ENCODE measurements at places on chromosomes 5 and 9. TPM values are rescaled to one million over a fixed set of nuclear protein-coding genes. Genes with fewer than 3 reads are reported as not detected.
A peak's percentile ranks its signal among the peaks of the same experiment; 100 is the strongest.

Gene ARHGEF39
- 12.6 TPM for total RNA-seq

Gene BTNL9
- not detected for total RNA-seq

Gene MATR3
- 293 TPM for total RNA-seq

Gene PCDHB16
- 6.3 TPM for total RNA-seq

Gene MSX2
- 104 TPM for total RNA-seq

Gene SYNPO
- total RNA-seq, result 2.7 TPM

Gene NTRK2
- total RNA-seq, result 2.5 TPM

Gene PKD2L2
- total RNA-seq, result not detected

Gene DCAF12
- 31.7 TPM for total RNA-seq

Gene IFNA21
- total RNA-seq, result not detected

Gene PCDHGB1
- total RNA-seq, result 1.8 TPM

GRCh38 chr9:97666907-97667686, 30.0 kb downstream of the XPA start:
- no peak for DNase-seq

GRCh38 chr9:38298503-38298902, 94.0 kb upstream of the ALDH1B1 start:
- no peak for DNase-seq

- no peak for DNase-seq
Measured at GRCh38 chr9:116791326-116791725, 104.2 kb downstream of the TRIM32 start.

DNA sequence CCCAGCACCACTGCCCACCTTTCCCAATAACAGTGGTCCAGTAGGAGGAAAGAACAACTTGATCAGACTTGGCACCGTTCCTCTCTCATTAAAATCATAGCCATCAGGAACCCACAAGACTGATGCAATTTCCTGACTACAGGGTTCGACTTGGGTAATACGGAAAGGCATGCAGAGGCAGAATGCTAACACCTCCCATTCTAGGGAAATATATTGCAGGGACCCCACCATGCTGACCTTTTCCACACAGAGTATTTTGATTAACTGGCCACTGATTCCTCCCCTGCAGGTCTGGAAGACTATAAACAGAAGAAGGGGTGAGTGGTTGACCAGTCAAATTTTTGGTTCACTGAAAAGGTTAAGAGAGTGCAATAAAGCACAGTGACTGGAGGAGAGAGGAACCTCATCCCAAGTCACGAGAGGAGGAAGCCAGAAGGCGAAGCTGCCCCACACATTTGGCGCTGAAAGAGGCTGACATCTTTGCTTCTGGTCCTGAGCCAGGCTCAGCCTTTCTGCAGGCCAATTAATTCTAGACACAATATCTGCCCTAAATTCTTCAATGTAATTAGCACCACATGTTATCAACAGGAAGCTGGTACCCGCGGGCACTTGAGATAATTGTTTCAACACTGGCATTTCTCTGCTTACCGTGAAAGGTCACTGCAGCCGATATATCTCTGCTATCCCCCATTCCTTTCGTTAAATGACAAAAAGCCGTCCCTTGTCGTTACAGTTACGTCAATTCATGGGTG, 64.7 kb upstream of the SPOCK1 start:
- DNase-seq, result no peak

DNA sequence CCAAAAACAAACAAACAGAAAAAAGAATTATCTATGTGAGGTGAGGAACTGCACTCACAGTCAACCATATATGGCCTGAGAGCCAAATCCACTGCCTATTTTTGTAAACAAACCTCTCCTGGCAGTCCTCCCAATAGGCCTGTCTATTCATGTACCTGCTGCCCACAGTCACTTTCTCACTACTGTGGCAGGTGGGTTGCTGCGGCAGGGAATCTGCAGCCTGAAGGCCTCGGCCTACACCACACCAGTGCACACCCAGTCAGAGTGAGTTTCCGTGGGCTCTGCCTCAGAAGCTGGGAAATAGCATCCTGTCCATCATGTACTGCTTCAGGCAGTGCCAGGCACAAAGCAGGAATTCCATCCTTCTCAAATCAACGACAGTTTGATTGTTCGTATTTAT, 82.3 kb downstream of the SPTLC1 start:
- no peak for DNase-seq

DNA sequence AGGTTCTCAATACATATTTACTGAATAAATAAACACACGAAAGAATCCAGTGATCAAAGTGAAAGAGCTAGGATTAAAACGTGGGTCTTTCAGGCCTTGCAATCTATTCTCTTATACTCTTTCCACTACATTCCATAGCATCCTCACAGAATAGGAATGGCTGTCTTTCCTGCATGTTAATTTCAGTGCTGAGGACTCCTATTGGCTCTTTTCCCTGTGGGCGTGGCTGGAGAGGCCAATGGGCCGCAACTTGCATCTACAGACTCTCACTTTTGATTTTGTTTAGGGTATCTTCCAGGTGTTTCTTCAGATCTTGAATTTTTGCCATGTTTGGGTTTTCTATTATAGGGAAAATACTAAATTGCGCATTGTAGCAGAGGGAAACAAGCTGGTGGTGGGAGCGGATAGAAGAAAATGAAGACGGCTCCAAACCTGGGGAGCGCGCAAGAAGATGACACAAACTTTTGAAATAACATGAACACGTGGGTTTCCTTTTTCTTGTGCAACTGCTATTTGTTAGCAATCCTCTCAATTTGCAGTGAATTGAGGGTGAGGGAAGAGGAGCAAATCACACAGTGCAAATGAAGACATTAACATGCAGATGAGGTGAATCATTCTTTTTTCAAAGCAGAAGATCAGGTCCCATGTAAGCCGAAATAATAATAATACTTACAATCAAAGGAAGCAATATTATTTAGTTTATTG, 93.9 kb downstream of the GCNT1 start:
- no peak for DNase-seq

GRCh38 chr5:82325155-82325554, 47.0 kb upstream of the RPS23 start:
- DNase-seq, result no peak

- DNase-seq, result peak; percentile 90
Measured at GRCh38 chr5:132260714-132261551, 3.4 kb downstream of the PDLIM4 start.

- DNase-seq, result no peak
Measured at GRCh38 chr9:135816651-135816970, 90.7 kb downstream of the CAMSAP1 start.

DNA sequence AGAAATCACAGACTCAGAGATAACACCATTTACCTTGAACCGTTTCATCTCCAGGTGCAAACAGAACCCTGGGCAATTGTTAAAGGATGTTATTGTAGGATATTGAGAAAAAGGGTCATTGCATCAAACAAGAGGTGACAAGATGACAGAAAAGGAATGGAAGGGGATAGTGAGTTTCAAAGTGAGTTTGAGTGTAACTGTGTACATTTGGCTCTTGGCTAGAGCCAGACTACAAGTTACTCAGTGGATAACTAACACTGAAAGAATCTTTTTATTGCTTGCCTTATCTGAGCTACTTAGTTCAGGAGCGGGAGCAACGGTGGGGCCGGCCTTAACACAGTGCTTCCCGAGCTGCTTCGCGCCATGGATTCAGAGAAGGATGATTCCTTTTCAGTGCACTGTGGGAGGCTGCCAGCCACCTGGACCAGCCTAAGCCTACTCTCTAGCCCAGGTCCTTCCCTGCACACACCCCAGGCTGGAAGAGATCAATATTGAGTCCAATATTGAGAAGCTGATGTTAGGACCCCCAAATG, 193.4 kb downstream of the ATPSCKMT start:
- DNase-seq, result no peak

GRCh38 chr9:107375651-107376369, 92.7 kb downstream of the RAD23B start:
- DNase-seq, result peak; percentile 84

DNA sequence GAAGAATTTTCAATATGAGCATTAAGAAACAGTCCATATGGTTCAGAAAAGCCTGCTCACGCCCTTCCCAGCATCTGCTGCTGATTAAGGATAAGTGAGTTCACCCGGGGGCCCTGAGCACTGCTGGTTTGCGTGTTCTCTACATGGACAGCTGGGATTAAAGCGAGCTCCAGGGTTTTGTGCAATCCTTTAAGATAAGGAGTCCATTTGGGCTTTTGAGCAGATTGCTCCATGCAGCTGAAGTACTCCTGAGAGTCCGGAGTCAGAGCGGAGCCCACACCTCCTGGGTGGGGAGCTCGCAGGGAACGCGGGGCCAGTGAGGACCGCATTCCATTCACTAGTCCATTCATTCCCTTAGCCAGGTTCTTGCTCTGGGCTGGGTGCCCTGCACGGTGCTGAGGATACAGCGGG, 149.3 kb upstream of the COL5A1 start:
- peak; percentile 46 for DNase-seq

DNA sequence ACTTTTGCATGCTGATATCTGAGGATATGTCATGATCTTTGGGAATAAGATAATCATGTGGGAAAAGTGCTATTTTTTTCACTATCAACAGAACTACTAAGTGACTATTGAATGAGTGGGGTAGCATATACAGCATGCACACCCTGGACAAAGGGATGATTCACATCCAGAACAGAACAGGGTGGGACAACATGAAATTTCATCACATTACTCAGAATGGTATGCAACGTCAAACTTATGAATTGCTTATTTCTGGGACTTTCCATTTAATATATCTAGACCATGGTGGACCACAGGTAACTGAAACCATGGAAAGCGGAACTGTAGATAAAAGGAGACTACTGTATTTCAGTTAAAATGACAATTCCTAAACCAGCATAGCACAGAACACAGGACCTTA, 370.0 kb downstream of the HINT1 start:
- DNase-seq, result no peak

DNA sequence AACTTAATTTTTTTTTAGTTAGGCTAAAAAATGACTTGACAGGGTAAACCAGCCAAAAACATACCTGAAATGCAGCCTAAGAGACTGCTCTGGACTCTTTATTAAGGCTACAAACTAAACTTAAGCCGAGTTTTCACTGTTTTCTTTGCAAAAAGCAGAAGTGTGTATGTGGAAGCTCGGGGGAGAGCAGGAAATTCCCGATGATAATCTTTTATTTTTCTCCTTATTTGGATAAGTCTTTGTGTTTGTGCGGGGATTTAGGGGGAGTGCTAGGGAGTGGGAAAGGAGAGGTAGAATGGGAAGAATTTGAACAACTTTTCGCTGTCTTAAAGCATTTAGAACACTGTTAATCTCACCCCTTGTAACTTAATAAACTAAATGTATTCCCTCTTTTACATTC, 30.7 kb upstream of the GPR21 start:
- peak; percentile 83 for DNase-seq

GRCh38 chr5:150149618-150150017, 6.0 kb downstream of the PDGFRB start:
- no peak for DNase-seq

GRCh38 chr5:91848453-91848852, 465.3 kb upstream of the ARRDC3 start:
- DNase-seq, result no peak

DNA sequence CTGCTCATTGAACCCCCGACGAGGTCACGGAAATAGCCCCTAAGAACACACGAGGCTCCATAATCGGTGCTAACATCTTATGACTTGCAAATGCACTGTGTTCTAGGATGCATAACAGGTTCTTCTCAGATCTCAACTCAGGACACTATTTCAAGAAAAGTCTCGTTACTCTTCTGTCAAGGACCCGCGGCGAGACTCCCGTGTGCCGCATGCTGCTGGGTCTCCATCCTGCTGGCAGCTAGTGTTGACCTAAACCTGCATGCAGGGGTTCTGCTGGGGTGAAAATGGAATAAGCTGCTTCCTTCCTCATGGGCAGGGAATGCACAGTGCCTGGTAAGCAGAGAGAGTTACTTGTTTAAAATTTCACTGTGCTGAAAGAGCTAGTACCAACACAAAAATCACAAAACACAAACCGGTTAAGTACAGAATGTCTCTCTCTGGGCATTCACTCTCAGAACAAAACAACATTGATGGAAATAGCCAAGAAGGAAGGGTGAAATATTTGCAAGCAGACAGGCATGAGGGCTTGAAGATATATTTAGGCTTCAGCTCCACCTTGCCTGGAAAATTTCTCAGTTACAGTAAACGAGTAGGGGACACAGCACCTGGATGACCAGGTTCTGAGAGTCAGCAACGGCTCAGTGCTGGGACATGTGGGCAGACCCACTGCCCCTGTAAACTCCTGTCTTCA, 416.5 kb downstream of the GADD45G start:
- DNase-seq, result no peak

GRCh38 chr5:132753135-132753987, 6.1 kb downstream of the CCNI2 start:
- no peak for DNase-seq

DNA sequence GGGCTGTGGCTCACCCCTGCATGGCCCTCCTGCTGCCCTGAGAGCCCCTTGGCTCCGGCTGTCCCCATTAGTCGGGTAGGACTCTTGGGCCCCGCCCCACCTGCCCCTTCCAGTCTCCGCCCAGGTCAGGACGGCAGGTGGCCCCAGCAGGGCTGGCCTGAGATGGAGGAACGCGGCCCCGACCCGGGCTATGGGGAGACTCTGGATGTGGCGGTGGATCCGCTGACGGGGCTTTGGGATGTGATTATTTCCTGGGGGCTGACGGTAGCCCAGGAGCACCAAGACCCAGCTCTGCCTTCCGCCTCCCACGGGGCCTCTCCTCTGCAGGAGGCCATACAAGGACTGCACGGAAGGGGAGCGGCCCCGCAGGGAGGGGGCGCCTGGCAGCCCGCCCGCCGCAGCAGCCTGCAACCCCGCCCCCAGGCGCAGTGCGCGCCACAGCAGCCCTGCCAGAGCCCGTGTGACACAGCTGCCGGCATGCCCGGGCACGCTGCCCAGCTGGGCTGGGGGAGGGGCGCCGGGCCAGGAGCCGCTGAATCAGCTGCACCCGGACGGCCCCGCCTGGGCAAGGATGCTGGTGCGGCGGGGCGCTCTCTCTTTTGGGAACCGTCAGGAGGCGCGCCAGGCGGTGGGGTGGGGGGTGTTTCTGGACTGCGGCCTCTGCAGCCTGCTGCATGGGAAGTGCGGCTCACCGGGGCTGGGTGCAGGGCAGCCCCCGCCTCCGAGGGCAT, 9.2 kb downstream of the TMEM250 start:
- DNase-seq, result peak; percentile 95

DNA sequence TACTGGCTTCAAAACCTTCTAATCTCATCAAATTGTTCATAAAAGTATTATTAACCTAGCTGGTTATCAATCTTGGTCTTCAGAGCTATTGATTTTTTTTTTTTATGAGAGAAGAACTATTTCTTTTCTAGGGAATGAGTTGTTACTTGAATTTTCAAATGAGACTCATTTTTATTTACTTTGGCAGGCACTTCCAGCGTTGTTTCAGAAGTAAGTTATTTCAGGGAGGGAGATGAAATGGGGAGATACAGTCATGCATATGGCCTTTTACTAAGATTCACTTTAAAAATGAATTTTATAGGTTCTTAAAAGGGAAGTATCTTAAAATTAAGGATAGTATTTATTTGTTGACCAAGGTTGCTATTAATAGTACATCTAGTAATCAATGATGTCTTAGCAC, 129.6 kb downstream of the IZUMO3 start:
- DNase-seq, result no peak

Measured in cardiac muscle cell (in vitro differentiated cells and primary cell).